Fibroblast of lung (primary cell): ENCODE measurements at places on chromosomes 7 and 10.

DNA sequence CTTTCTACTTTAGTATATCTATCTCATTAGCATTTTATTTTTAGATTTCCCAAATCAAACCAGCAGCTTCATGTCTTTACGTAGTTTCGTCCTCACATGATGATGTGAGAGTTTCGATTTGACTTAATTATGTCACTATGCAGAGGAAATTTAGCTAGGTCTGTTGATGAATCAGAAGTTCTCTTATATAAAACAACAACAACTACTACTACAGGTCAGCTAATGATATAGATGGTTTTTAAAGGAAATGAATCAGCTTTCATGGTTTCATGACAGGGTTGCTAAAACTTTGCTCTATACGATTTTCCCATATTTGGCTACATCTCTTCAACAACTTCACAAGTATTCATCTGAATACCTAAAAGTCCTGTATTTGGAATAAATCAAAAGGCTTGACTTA lies 28.6 kb downstream of the JAZF1 start:
- peaks cover 11% of the 10 kb centered on the region for H3K4me1 ChIP-seq
- H3K27ac ChIP-seq: no peak overlapping the region
- no peaks in the 10 kb centered on the region for H3K36me3 ChIP-seq
- no peaks in the 10 kb centered on the region for H3K27me3 ChIP-seq
- DNase-seq: peak; percentile 78

DNA sequence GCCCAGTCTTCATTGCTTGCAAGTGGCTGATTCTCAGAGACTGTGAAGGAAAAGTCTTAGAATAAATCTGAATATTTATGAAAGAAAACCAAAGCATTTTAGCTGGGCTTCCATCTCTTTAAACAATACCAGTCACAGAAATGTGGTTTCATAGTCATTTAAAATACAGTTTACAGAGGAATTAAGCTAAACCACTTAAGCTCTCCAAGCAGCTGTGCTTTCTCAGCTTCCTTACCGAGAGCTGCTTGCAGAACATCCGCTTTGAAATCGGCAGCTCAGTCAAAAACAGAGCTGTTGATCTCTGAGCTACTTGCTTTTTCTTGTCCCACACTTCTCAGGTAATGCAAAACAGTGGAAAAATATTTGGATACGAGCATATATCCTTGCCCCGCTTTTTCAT lies 134.5 kb downstream of the DYNC1I1 start:
- no peak for DNase-seq
- no peak overlapping the region for H3K4me3 ChIP-seq
- H3K27ac ChIP-seq: no peak overlapping the region
- no peaks in the 10 kb centered on the region for H3K4me1 ChIP-seq
- no peaks in the 10 kb centered on the region for H3K36me3 ChIP-seq

DNA sequence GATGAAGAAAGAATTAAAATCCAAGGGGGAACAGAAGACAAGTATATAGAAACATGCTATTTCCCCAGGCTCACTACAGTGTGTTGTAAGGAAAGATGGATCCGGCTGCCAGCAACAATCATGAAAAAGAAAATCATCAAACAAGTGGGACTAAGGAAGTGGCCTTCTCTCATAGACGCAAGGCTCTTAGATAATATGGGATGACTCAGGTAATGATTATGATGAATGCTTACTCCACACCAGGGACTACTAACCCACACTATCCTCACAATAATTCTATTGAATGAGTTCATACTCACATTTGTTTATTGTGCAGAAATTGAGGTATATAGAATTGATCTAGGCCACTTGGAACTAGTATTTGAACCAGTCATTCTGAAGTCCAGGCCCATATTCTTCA lies 111.2 kb upstream of the BET1 start:
- H3K27me3 ChIP-seq: no peaks in the 10 kb centered on the region
- no peak overlapping the region for H3K4me3 ChIP-seq
- H3K36me3 ChIP-seq: no peaks in the 10 kb centered on the region
- DNase-seq: no peak
- no peaks in the 10 kb centered on the region for H3K4me1 ChIP-seq

GRCh38 chr7:45597286-45597984 lies 23.3 kb downstream of the ADCY1 start:
- DNase-seq: no peak
- H3K4me1 ChIP-seq: no peaks in the 10 kb centered on the region
- no peak overlapping the region for H3K4me3 ChIP-seq
- H3K27me3 ChIP-seq: no peaks in the 10 kb centered on the region
- no peak overlapping the region for H3K27ac ChIP-seq

GRCh38 chr7:16651396-16652239 lies 5.6 kb downstream of the BZW2 start:
- H3K27ac ChIP-seq: no peak overlapping the region
- peak; percentile 70 for DNase-seq
- no peak overlapping the region for H3K4me3 ChIP-seq

DNA sequence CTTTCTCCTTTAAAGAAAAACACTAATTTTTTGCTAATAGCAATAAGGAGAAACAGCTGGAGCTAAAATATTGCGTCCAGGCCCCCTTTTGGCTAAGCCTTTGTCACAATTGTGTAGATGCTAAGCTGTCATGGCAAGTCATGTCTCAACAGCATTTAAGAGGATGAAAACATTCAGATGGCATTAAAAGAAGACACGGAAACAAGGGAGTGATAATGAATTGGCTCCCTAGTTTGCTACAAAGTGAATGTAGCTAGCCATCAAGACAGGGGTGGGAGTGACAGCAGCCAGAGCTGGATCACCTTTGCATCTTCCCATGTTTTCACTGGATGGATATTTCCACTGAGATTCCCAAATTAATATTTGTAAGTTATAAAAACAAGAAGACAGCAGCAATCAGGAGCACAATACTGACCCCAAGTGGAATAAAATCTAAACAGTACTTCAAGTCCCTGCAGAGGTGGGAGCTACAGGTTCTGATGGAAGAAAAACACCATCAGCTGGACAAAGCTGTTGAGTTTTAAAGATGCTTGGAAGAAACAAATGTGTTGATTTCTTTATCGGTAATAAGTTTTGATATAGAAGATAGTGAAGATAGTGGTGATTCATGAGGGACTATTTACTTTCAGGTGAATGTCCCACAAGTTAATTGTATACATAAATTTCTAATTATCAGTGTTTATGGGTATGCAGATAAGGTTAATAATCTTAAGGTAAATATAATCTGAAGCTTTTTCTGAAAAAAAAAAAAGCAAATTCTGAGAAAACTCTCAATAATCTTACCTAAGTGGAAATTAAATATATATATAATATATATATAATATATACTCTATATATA lies 129.4 kb downstream of the SLC16A9 start:
- no peaks in the 10 kb centered on the region for H3K27me3 ChIP-seq
- DNase-seq: peak; percentile 52
- H3K27ac ChIP-seq: no peak overlapping the region
- H3K4me1 ChIP-seq: no peaks in the 10 kb centered on the region
- no peak overlapping the region for H3K4me3 ChIP-seq
- no peaks in the 10 kb centered on the region for H3K36me3 ChIP-seq

DNA sequence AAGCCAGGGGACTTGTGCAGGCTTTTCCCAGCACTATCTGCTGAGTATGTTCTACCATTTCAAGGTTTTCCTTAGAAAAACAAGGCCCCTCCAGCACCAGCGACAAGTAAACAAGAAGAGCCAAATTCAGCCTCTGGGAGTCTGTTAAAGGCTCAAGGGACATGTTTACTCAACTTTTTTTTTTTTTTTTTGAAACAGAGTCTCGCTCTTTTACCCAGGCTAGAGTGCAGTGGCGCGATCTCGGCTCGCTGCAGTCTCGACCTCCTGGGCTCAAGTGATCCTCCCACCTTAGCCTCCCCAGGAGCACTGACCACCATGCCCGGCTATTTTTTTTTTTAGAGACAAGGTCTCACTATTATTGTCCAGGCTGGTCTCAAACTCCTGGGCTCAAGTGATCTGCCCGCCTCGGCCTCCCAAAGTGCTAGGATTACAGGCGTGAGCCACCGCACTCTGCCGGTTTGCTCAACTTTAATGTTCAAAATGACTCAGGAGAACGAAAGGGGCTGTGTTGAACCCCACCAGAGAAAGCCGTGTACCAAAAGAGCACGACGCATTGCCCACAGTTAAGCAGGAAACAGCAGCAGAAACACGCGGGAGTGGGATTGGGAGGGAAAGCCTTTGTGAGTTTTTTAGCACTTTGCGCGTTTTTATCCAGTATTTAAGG lies 772 bp downstream of the PRDX3 start:
- peak overlapping the region; percentile 99 for H3K4me3 ChIP-seq
- DNase-seq: no peak
- H3K27me3 ChIP-seq: no peaks in the 10 kb centered on the region
- peaks cover 3% of the 10 kb centered on the region for H3K4me1 ChIP-seq
- peak overlapping the region; percentile 93 for H3K27ac ChIP-seq
- H3K36me3 ChIP-seq: peaks cover 4% of the 10 kb centered on the region

DNA sequence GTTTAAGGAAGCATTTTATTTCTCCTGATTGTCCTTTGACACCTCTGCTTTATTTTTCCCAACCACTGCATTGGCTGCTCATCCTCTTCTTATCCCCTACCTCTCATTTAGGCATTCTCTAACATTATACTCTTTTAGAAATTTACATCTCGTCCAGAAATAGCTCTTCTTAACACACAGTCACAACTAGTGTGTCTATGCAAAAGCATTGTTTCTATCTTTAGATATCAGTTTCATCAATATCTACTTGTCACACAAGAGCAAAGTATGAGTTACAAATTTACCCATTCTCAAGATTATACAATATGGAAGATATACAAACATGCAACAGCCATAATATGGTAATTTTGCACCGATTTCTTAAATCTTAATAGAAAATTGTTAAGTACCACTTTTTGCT lies 35.7 kb upstream of the MDFIC start:
- H3K27me3 ChIP-seq: no peaks in the 10 kb centered on the region
- no peak overlapping the region for H3K4me3 ChIP-seq
- DNase-seq: no peak

- H3K4me1 ChIP-seq: no peaks in the 10 kb centered on the region
- no peaks in the 10 kb centered on the region for H3K27me3 ChIP-seq
- DNase-seq: no peak
- H3K36me3 ChIP-seq: peaks cover 4% of the 10 kb centered on the region
- no peak overlapping the region for H3K27ac ChIP-seq
Observed at GRCh38 chr10:22573820-22574569, 140.4 kb downstream of the PIP4K2A start.

GRCh38 chr10:32938554-32939061 lies 19.4 kb downstream of the ITGB1 start:
- DNase-seq: peak; percentile 49
- peak overlapping the region; percentile 50 for H3K27ac ChIP-seq
- H3K36me3 ChIP-seq: peaks cover 5% of the 10 kb centered on the region
- no peaks in the 10 kb centered on the region for H3K27me3 ChIP-seq
- peak overlapping the region; percentile 25 for H3K4me3 ChIP-seq

- H3K4me3 ChIP-seq: no peak overlapping the region
- no peak for DNase-seq
- no peaks in the 10 kb centered on the region for H3K4me1 ChIP-seq
- H3K27me3 ChIP-seq: no peaks in the 10 kb centered on the region
- no peak overlapping the region for H3K27ac ChIP-seq
Observed at GRCh38 chr10:113347508-113347907, 205.3 kb upstream of the HABP2 start.
